ENCODE measurements at places on chromosomes 2 and 18.

GRCh38 chr2:29580223-29580622 lies 341.2 kb downstream of the ALK start:
- no peak for DNase-seq

DNA sequence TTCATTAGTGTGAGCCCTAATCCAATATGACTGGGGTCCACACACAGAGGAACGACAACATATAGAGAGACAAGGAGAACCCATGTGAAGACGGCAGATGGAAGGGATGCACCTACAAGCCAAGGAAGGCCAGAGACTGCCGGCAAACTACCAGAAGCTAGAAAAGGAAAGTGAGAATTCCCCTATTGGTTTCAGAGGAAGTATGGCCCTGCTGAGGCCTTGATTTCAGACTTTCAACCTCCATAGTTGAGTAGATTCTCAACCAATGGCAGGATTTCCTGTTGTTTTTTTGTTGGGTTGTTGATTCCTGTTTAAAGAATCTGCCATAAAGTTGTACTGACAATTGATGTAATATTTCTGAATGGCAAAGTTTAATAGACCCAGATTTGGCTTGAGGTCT lies 241.5 kb downstream of the SATB2 start:
- no peak for DNase-seq

GRCh38 chr2:28746429-28747111 lies 5.1 kb upstream of the PPP1CB start:
- no peak for DNase-seq

DNA sequence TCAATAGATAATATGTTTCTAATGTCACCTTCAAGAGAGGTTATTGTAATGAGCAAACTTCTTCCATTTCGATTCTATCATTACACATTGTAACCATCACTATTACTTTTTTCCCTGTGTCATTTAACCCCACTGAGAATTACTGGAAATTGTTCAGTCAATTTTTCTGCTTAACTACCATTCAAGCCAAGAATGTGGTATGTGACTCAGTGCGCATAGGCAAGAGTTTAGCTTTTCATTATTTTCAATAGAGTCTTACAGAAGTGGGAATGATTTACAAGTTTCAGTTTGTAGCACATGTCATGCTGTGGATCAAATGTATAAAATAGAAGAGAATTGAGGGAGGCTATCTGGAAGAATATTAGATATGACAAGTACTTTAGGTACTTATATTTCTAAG lies 34.3 kb upstream of the PIEZO2 start:
- DNase-seq: no peak

GRCh38 chr2:160680294-160680693 lies 186.7 kb upstream of the RBMS1 start:
- no peak for DNase-seq

All from cortex of kidney (tissue), 1 donor.